ENCODE measurements at places on chromosomes 5 and 9.

DNA sequence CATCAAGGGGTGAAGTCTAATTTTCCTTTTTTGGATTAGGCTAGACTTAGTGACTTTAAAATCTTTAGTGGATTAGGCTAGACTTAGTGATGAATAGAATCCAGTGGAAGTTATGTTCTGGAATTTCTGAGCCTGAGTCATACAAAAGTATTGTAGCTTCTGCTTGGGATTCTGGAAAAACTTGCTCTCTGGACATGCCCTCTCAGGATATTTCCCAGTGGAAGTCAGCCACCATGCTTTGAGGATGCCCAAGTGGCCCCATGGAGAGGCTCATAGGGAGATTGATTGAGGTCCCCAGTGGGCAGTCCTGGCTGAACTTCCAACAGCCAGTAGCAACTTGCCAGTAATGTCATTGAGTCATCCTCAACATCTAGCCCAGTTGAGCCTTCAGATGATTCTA is 112.4 kb upstream of the PRLR start:
- DNase-seq: no peak

GRCh38 chr5:32428426-32428825 is 16.1 kb downstream of the ZFR start:
- DNase-seq: no peak

DNA sequence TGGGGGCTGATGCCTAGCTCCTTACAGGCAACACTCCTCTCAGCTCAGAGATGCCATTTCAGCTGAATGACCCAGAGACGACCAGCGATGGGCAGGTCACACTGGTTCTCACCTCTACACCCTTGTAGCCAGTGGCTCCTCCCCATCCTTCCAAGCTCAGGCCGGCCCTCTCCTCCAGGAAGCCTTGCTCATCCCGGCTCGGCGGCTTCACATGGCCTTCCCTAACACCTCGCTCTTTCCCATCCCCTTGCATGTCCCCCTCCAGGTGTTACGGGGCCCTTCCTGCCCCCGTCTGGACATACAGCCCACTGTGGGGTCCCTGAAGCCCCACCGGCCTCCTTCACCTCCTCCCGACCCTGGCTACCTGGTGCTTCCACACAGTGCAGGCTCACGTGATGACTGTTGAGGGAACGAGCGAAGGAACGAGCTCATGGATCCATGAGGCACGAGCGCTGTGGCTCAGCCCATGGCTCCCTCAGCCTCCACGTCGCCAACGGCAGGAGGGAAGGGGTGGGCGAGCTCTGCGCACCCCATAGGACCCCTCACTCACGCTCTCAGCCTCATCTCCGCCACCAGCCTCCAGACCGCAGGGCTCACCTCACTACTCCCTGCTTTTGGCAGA is 45.7 kb downstream of the SARDH start:
- DNase-seq: no peak

GRCh38 chr9:134552349-134552990 is 89.1 kb upstream of the COL5A1 start:
- DNase-seq: no peak

- DNase-seq: no peak
These were observed 82.9 kb downstream of the ADGRV1 start for GRCh38 chr5:90641528-90641927.

DNA sequence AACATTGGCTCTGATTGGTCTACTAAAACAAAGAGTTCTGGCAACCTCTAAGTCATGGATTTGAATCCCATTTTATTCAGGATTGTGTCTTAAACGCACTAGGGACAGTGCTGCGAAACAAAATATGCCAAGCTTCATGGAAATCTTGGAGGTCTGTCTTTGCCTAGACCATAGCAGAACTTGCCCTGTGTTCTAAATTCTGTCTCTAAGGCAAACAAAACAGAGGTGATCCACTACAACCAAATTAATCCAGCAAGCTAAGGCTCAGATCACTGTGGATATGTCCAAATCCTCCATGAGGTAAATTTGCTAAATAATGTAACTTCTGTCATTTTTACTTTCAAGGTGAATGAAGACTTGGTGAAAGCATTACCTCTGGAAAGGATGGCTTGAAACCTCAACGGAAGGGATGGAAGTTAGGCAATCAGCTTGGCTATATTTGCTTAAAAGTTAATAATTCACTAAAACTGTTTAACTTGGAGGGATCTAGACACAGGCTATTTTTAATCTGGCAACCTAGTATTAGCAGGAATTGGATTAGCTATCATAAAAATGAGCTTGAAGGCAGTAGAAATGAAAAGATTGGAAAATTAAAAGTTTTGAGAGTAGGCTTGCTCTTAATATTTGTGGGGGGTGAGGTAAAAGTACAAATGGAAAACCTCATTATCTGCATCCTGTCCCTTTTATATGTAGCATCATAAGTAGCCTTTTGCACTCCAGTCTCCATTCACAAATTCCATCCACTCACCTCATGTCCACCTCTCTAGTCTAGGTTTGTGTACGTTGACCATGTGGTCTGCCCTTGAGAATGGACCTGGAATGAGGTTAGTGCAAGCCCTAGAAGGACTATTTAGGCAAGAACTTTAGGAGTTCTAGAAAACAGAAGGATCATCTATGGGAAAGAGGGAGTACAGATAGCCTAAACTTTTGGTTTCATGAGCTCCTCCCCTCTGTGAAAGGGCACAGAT is 176.2 kb downstream of the SMC2 start:
- DNase-seq: no peak

- no peak for DNase-seq
These were observed 320.3 kb downstream of the ACTL7B start for GRCh38 chr9:108535526-108535925.

DNA sequence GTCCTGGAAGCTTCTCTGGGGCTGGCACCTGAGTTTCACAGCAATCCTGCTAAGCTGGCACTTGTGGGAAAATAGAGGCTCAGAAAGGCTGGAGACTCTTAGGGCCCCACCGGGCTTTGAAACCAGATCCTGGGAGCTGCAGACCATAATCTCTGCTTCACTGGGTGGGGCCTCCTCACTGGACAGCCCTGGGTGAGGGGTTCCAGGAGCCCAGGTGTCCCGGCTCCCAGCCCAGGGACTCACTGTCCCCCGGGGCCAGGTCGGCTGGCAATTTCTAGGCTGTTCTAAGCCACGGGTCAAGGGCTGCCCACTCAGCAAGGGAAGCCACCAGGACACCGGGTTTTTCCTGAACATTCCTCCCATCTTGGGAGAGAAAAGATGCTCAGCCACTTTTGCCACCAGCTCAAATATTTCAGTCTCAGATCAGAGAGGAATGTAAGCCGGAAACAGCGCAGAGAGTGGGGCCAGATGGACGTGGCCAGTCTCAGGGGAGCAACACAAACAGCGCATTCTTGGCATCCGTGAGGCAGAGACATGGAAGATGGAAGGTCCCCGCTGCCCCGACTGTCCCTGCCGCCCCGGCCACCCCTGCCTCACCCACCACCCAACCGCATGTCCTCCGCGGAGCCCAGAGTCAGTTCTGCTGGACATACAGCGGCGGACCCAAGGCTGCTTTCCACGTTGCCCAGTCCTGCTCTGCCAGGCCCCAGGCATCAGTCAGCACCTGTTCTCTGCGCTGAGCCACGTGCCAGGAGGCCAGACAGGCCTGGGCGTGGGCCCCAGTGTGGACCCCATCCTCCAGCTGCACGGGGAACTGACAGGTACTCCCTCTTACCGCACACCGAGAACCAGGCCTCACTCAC is 72.6 kb downstream of the VAV2 start:
- peak; percentile 29 for DNase-seq

GRCh38 chr9:112233769-112234168 is 58.7 kb upstream of the SUSD1 start:
- peak; percentile 60 for DNase-seq

GRCh38 chr9:99590410-99590809 is 231.3 kb upstream of the NR4A3 start:
- DNase-seq: no peak

GRCh38 chr9:32292611-32293010 is 91.8 kb upstream of the ACO1 start:
- no peak for DNase-seq

DNA sequence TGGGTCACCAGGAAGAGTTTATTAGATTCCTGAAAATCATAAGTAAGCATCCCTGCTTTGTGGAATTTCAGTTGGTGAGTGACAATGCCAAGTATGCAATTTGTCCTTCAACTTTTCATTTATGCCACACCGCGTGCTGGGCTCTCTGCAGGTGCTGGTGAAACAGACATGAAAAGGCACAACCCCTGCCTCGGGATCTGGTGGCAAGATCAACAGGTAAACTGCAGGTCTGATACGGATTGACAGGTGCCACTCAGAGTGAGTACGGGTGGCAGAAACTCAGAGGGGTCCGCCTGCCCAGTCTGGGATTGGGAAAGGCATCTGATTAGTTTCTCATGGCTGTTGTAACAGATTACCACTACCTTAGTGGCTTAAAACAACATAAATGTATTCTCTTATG is 40.5 kb downstream of the BOD1 start:
- no peak for DNase-seq

- no peak for DNase-seq
These were observed 86.6 kb downstream of the C5orf15 start for GRCh38 chr5:133881576-133882388.

GRCh38 chr5:139138809-139139208 is 59.4 kb downstream of the SIL1 start:
- DNase-seq: peak; percentile 56

GRCh38 chr5:126182971-126183695 is 240.1 kb upstream of the GRAMD2B start:
- DNase-seq: no peak

DNA sequence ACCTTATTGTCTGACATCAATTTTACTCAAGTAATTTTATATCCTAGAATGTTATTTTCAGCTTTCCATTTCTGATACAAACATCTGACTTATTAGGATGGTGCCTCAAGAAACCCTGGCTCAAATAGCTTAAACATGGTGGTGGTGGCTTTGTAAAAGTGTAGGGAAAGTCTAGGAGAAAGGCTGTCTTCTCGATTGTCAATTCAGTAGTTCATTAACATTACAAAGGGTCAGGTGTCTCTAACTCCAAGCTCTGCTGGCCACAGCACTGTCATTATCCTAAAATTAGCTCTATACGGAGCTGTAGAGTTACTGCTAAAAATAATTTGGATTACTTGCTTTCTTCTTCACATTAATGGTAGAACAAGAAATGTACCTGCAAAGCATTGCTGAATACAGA is 1360.1 kb upstream of the CDH6 start:
- no peak for DNase-seq

DNA sequence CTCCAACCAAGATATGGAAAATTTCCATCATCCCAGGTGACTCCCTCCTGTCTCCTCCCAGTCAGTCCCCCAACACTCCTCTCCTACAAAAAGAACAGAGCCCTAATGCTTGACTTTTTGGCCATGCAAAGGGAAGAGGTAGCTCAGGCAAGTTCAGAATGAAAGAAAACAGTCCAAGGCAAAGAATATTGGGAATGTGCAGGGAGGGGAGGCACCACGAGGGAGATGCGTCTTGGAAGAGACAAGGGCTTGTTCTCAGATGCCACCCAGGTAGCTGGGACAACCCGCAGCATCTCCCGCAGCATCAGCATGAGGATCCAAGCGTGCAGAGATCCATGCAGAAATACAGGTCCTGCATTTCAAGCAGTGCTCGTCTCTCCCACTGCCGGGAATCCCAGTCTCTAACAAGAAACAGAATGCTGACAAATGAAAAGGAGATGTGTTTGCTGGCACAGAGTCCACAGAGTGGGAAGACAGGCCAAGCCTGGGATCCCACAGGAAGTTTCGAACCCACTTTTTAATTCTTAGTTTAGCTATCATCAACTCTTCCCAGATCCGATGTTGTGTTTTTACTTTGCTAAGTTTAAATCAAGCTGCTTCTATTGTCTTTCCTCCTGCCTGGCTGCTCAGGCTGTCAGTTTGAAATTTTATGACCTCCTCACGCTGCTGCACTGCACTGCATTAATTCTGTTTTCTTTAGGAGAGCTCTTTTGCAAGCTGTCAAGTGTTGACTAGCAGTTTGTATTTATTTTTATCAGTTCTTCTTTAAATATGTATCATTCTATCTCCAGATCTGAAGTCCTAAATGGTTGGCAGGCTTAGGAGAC is 86.8 kb upstream of the OSMR start:
- no peak for DNase-seq

- DNase-seq: no peak
These were observed 7.3 kb downstream of the FBP2 start for GRCh38 chr9:94586316-94586715.

DNA sequence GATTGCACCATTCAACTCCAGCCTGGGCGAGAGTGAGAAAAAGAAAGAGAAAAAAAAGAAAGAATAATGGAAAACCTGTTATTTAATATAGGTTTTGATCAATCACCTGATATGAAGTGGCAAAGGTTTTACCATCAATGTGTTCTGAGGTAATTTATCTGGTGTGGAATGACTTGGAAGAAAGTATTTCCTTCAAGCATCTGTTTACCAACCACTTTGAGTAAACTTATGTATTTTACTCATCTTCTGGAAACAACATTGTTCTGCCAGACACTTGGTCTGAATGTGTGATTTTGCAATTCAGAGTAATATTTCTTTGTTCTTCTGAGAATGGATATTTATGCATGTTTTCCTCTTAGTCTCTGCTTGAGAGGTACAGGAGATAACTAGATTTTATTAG is 24.3 kb downstream of the KIF2A start:
- no peak for DNase-seq

GRCh38 chr5:9058666-9059065 is 487.2 kb downstream of the SEMA5A start:
- DNase-seq: peak; percentile 44

DNA sequence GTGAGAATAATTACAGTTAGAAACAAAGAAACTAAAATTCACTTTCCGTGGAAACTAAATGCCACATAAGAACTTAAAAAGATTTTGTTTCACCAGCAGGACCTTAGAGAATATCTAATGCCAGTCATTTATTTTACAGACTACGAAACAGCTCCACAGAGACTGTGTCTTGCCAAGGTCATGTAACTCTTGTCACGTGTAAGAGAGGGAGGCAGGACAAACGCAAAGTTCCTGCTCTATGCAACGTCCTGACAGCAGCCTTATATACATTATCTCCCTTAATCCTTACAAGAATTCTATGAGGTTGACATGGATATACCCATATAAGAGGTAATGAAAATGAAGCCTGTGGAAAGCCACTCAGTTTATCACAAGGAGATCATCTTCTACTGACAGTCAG is 39.4 kb downstream of the CTNNAL1 start:
- DNase-seq: no peak

DNA sequence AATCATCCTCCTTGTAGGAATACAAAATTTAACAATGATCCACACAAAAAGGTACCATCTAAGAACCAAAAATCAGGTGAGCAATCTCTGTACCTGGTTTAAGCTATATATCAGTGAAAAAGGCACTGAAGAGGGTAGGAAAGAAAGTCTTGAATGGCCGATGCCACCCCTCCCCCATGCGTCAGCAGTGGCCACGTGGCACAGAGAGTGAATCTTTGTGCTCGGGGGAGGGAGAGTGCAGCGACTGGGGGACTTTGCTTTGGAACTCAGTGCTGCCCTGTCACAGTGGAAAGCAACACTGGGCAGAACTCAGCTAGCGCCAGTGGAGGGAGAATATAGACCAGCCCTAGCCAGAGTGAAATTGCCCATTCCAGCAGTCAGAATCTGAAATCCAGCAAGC is 28.3 kb upstream of the PDE4D start:
- DNase-seq: no peak

Measured in IMR-90 (cell line).